EL (cell line): ENCODE measurements at places on chromosomes 3 and 15.
A peak's percentile ranks its signal among the peaks of the same experiment; 100 is the strongest.

DNA sequence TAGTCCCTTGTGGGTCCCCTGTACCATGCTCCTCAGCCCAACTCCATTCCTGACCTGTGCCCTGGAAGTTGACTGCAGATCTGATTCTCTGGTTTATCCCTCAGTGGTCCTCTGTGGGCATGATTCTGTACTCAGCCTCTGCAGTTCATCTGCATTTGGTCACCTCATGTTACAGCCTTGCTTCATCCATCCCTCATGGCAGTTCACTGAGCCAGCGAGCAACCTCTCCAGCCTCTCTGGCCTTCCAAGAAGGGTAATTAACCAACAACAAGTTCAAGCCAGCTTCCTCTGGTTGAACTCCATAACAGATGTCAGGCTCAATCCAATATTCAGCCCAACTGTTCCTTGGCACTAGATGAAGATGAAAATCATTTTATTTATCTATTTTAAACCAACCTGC, 509.5 kb downstream of the NTRK3 start:
- DNase-seq = no peak

GRCh38 chr3:141103067-141103466, 51.9 kb downstream of the SPSB4 start:
- DNase-seq = no peak

GRCh38 chr3:8658306-8659212, 14.0 kb upstream of the SSUH2 start:
- no peak for DNase-seq

- no peak for DNase-seq
Measured at GRCh38 chr3:149332227-149332765, 1.1 kb downstream of the TM4SF18 start.

DNA sequence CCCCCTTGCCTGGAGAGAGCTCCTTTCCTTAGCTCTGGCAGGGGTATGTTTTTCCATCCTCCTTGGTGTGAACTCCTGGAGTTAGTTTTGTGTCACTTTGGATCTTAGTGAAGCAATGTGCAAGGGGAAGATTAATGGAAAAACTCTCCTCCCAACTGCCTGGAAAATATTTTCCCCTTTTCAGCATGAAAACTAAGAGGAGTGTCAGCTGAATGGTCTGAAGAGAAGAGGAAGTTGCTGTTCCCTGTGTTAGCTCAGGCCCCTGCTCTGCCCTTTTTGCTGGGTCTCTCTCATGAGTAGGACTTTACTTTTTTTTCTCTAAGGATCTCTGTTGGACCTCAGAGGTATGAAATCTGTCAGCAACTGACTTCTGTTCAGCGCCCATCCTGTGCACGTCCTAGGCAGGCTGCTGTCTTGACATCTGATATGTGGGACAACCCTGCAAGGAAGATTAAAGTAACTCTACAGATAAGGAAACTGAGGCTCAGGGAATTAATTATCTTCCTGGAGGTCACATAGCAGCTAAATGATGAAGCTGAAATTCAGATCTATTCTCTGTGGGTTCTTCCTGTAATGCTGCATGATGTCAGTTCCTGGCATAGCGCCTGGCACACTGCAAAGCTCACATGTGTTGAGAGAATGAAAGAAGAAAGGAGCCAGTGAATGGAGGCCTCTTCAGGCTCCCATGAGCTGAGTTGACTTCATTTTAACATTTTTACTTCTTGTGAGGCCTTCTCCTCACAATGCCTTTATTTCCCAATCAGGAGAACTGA, 109.7 kb upstream of the GALNT15 start:
- peak; percentile 95 for DNase-seq

- no peak for DNase-seq
Measured at GRCh38 chr3:62615258-62615849, 242.0 kb upstream of the FEZF2 start.

DNA sequence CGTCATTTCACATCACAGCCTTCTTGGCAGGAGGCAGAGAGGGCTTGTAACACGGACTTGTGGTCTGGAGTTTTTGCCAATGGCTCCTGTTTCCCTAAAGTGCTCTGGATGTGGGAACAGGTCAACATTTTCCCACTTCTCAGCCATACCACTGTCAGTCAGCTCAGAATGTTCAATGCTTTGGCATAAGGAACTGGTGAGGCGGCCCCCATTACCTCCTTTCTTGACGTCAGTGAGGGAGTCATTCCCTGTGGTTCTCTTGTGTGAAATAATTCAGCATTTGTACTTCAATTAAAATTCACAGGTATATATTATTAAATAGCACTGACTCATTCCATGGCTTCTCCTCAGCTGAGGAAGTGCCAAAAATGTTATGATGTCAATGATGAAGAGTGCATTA, 167.1 kb downstream of the P3H2 start:
- no peak for DNase-seq

DNA sequence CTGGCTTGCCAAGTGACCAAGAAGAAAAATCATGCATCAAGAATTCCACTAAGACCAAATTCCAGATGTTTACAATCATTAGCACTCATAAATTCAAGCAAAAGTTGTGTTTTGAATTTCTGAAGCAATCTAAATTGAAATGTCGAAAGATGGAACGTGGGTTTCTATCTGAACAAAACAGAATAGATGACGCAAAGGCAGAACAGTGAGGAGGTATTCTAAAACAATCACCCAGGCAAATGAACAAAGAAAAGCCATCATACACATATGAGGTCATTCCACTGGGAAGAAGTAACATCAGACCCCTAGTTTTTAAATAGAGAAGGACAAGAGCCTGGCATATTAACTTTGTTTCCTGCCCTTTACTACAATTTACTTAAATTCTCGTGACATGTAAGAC, 58.0 kb downstream of the MCF2L2 start:
- DNase-seq = no peak

GRCh38 chr3:41018855-41019254, 180.4 kb upstream of the CTNNB1 start:
- no peak for DNase-seq

DNA sequence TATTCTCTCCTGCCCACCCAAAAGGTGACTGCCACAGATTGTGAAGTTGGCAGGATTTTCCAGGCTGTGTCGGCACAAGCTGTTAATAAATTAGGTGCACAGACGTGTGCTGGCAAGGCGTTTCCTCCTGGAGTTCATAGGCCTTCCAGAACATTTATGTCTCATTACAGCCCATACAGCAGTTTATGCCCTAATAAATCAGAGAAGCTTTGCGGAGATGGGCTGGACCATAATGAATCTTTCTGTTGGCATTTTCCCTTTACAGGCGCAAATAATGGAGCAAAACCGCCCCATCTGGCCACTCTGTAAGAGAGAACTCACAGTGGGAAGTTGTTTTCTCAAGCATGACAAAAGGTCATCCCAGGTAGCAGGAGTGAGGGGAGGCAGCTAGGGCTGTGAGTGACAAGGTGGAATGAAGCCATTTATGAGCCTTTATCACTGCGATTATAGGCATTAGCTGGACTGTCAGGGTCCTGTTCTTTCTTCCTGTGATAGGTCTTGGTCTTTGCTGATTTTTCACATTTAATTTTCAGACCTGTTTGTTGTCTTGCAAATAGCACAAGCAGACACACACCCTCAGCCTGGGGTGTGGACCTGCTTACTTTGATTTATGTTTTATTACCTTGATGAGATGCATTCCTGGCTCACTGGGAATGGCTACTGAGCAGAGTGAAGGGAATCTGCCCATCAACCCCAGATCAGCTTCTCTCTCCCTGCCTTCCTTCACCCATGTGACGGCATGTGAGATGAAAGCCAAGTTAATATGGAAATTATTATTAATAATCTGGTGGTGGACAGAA, 257.5 kb downstream of the LRTM1 start:
- no peak for DNase-seq

DNA sequence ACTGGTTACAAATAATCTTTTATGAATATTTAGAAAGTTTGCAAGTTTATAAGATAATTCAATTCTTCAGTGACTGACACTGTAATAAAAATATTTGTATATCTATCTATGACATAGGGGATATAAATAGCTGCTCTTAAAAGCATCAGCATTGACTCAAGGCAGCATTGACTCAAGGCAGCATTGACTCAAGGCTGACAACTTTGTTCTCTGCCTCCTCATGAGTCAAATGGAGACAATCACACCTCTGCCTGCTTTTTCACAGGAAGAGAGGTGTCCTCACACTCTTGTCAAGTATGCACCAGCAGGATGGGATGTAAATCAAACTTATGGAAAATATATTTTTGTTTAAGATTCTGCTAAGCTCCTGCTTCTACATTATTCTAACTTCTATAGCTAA, 1173.1 kb downstream of the NSUN3 start:
- no peak for DNase-seq

GRCh38 chr15:41925086-41925608, 31.3 kb upstream of the SPTBN5 start:
- no peak for DNase-seq

- DNase-seq = no peak
Measured at GRCh38 chr3:54877730-54878129, 50.1 kb downstream of the LRTM1 start.

DNA sequence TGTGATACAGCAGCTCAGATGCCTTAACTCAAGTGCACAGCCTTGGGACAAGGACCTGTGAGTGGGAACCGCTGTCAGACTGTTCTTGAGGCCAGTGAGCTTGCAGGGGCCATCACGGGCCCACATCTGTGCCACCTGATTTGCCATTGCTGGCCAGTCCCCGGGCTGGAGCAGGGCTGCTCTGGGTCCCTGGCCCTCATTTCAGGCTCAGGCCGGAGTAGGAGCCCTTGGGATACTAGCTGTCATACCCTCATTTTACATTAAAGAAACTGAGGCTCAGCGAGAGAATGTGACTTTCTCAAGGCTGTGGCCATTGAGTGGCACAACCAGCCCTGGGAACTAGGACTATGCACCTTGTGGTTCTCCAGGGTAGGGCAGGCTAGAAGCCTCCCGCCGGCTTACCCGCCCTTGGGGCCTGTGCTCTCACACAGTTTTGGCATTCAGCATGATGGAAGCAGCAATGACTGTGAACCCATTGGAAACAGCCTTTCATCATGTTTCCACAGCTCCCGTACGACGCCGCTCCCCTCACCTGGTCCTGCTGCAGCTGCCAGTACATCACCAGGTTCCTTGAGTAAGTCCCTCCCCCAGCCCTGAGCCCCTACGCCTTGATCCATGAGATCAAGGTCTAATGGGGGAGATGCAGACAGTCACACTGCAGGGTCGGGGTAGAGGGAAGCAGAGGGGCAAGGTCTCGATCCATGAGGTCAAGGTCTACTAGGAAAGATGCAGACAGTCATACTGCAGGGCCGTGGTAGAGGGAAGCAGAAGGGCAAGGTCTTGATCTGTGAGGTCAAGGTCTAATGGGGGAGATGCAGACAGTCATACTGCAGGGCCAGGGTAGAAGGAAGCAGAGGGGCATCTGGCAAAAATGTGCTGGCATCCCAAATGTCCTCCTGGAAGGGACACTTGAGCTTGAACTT, 42.2 kb downstream of the GOLGA6L10 start:
- DNase-seq = no peak

- peak; percentile 11 for DNase-seq
Measured at GRCh38 chr15:77550301-77551251, 82.1 kb downstream of the LINGO1 start.

- DNase-seq = no peak
Measured at GRCh38 chr15:64816452-64816851, 9.0 kb downstream of the PIF1 start.

DNA sequence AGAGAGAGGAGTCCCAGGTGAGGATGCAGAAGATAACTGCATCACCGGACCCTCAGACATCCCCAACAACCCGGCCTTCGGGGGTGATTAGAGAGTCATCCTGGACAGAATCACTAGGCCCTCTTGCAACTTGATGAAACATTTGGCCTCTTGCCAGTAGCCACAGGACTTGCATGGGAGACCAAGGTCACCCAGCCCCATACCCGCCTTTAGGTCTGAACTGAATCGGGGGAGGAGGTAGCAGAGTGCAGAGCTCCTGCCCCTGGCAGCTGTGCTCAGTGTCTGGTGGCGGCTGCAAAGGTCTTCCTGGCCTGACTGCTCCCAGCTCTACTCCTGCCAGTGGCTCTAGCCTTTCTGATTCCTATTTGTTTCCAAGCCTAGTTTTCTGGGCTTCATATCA, 12.4 kb downstream of the PIF1 start:
- DNase-seq = peak; percentile 49

DNA sequence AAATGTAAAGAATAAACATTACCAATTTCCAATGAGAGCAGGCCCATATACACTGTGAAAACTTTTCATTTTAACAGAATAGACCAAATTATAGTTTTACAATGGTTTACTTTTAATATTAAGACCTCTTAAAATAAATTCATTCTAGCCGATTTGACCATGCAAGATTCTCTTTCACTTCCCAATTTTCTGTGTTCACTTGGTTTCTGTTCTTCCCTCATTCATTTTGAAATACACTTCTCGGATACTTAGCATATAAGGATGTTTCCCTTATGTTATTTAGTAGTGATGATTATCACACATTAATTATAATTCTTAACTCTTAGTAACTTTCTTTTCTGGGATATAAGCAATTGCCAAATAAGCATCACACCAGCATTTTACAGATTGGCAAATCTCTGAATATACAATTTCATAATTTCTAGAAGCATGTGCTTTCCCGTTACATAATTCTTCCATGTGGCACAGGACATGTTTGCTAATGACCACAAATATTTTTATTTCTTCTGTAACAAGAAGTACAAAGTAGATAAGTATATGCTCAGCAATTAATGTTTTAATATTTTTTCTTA, 13.9 kb downstream of the OR5H15 start:
- no peak for DNase-seq

DNA sequence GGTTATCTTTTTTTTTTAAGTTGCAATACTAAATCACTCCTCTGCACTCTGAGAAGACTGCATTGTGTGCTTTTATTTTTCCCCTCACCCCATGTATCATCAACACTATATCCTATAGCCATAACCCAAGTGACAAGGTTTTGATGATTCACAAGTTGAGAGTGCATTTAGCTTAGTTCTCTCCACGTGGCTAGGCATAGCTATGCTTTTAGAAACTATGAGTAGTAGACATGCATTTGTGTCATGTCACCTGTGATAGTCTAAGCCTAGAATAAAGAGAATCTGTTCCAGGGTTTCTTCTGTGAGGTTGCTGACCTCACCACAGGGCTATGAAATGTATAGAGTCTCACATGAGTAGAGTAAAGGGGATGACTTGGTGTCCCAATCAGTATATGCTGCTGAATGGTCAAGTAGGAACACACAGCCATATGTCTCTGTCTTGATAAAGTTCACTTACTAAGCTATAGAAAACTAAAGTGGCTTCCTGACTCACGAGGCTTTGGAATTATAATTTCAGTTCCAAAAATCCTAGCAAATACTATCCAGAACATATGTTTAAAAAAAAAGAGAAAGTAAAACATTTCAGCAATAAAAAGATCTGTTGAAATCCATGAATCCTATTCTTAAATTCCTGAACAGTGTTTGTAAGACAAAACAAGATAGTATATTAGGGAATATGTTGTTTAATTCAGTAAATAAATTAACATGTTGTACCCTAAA, 206.3 kb downstream of the LSAMP start:
- DNase-seq = no peak

DNA sequence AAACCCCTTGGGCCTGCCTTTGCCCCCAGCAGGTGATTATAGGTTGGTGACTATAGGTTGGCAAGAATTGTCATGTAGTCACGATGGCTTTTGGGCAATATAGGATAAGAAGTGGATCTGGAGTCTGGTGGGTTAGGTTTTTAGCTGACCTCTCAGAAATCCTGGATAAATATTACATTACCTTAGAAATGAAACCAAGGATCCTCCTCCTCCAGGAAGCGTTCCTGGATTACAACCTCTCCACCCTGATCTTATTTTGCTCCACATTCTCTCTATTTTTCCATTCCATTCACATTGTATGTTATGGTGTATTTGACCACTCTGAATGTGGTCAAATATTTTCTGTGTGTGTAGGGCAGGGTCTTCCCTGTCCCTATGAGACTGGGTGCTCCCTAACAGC, 82.3 kb downstream of the SEMA5B start:
- no peak for DNase-seq

- no peak for DNase-seq
Measured at GRCh38 chr15:39430389-39430788, 150.5 kb upstream of the THBS1 start.
